ENCODE measurements at places on chromosomes 11 and 22.

DNA sequence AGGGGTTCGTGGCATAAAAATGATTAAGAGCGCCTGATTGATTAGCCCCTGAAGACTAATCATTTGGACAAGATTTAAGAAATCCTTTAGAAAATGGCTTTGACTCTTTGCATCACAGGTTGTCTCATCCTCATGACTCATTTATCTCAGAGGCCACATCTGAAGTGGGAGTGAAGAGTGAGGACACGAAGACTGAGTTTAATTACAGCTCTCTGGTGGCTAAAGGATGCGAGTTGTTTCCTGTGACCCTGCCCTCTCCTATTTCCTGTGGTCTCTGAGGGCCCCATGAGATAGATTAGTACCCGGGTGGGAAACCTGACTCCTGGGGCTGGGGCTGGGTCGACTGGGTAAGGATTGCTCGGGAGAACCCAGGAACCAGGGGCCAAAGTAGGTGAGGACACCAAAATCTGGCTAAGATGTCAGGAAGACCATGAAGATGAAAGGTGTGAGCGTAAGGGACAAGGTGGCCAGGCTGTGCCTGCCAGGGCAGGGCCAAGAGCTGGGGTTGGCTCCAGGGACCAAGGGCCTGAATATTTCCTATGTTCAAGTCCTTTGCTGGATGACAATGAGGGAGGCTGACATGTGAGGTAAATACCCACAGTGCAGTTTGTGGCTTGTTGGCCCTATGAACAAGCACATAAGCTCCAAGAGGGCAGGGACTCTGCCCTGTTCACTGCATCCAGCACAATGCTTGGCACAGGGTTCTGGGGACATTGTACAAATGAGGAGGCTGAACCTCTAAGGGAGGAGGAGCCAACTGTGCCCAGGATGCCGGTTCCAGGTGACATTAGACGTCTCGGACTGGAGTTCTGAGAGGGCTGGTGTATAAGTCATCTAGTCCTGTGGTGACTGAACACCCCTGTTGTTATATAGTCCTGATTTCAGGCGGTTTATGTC, 3.6 kb downstream of the OTOG start:
- no peak for DNase-seq

GRCh38 chr11:94183886-94184264, 55.2 kb downstream of the PANX1 start:
- DNase-seq = peak; percentile 30

DNA sequence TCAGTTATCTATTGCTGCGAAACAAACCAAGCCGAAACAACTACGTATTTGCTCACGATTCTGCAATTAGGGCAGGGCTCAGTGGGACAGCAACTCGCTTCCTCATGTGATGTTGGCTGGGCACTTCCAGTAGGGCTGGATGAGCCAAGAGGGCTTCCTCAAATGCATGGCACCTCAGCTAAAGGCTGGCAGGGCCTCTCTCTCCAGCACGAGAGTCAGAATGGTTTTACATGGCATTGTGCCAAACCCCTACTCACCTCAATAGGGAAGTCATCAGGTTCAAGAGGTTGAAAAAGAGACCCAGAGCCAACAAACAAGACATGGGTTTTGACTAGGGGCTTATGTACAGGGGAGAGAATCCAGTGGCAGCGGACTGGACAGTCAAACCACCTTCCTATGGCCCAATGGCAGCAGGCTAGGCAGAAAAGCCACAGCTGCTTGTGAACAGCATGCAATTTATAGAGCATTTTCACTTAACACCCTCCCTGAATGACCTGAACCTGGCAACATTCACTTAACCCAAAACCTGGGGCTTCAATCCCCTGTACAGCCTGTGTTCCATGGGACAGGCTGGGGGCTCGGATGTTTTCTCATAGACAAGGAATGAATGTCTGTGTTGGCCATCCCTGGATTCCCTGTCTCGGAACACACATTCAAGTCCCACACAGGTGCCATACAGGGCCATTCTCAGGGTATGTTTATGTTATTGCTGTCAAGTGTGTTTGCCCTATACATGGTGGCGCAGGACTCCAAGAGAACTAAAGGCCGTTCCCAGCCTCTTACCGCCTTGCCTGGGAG, 154.2 kb upstream of the NAV2 start:
- DNase-seq = no peak

DNA sequence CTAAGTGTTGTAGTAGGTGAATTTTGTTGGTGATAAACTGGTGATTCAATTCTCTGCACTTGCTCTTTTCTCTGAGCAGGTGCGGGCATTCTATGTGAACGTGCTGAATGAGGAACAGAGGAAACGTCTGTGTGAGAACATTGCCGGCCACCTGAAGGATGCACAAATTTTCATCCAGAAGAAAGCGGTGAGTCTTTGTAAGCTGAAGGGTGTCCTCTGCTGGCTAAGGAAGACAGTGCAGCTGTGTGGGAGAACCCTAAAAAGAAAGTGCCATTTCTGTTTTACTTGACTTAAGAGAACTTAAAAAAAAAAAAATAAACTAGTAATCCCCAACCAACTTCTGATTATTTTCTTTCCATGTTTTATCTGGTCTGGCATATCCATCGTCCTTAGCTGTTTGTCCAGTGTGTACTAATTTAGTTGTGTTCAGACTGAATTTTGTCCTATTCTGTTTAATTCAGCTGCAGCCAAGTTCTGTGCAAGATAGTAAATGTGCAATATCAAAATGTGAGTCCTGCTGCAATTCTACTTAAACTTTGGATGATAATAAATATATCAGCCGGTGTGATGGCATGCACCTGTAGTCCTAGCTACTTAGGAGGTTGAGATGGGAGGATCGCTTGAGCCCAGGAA, 29.6 kb downstream of the CAT start:
- DNase-seq = no peak

- no peak for DNase-seq
These were observed 35.4 kb downstream of the KCNQ1OT1 start for GRCh38 chr11:2664376-2664775.

GRCh38 chr22:26131589-26132154, 37.6 kb upstream of the SEZ6L start:
- no peak for DNase-seq

- no peak for DNase-seq
These were observed 14.1 kb downstream of the WT1 start for GRCh38 chr11:32420937-32421901.

- peak; percentile 89 for DNase-seq
These were observed 10.7 kb upstream of the ACCSL start for GRCh38 chr11:44036811-44037657.

DNA sequence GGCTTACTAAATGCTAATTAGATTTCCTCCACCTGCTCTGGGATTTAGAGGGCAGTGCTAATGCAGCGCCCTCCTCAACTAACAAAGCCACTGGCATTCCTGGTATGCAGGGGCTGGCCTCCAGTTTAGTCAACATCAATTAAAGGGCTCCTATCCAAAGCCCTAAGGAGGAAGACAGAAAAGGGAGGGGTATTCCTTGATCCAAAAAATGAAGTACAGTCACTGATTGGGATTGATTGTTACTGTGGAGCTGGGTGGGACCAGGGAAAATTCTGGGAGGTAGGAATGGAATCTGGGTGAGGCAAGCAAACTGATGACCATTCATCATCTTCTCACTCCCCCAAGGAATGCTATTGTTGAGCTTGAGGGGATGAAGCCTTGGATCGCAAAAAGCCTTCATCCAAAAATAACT, 52.2 kb downstream of the GAB2 start:
- DNase-seq = peak; percentile 49

GRCh38 chr11:2426826-2427521, 17.3 kb downstream of the TRPM5 start:
- DNase-seq = no peak

DNA sequence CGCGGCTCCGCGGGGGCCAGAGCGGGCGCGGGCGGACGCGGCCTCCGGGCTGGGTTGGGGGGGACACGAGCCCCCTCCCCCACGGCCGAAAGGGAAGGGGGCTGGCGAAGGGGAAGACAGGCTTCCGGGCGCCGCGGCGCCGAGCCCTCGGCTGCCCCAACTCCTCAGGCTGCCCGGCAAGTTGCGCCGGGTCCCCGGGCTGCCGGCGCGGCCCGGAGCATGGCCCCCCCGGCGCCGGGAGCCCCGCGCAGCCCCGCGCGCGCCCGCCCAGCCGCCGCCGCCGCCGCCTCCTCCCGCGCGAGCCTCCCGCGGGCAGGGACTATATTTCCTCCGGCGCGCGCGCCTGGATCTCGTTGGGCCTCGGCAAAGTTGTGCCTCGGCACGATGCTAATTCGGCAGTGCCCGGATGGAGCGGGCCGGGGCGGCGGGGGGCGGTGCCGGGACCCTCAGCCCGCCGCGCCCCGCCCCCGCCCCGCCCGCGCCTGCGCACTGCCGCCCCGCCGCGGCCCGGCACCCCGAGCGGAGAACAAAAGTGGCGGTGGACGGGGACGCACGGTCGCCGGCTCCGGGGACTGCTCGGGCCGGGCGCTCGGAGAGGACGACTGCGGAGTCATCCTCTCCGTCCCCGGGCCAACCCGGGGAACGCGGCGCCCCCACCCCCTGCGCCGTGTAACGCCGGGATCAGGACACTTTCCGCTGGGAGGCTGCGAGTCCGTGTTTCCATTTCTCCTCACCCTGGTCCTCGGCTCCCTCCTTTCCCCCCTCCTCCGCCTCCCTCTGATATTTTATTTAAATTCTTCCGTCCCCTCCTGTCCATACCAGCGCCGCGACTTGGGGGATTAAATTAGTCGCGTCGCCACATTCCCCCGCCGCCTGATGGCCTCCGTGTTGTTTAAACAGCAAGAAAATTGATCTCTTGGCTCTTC, at the start of gene PHF21B:
TSS of gene PHF21B (minus strand) at position 400 of the 926 bp plus-strand sequence. CDS start 456 bp downstream, outside the sequence.
- peak; percentile 48 for DNase-seq

GRCh38 chr22:47448231-47449223, 686.1 kb downstream of the TBC1D22A start:
- no peak for DNase-seq

DNA sequence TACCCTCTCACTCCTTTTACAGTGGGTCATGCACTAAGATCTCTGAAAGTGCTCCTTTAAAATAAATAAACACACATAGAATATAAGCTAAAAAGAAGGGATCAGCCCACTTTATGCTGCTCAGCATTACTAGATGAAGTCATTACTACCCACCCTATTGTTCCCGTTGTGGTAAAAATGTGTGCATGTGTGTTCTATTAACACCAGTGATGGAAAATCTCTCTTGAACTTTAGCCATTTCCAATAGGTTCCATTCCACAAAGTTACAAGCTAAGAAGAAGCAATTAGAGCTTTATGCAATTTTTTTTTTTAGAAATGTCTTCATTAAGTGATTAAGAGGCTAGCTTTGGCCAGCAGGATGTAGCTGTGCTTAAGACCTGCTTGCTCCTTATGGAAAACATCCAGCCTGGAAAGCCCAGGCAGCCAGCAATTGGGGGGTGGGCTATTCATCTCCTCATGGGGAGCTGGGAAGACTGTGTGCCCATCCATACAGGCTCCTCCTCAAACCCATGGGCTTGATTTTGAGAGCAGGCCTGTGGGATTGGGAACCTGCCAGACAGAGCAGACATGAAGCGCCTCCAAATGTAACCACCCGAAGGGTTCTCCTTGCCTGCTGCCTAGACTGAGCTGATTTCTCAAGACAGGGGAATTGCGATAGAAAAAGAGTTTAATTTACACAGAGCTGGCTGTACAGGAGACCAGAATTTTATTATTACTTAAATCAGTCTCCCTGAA, 92.9 kb upstream of the PARVA start:
- DNase-seq = peak; percentile 39

DNA sequence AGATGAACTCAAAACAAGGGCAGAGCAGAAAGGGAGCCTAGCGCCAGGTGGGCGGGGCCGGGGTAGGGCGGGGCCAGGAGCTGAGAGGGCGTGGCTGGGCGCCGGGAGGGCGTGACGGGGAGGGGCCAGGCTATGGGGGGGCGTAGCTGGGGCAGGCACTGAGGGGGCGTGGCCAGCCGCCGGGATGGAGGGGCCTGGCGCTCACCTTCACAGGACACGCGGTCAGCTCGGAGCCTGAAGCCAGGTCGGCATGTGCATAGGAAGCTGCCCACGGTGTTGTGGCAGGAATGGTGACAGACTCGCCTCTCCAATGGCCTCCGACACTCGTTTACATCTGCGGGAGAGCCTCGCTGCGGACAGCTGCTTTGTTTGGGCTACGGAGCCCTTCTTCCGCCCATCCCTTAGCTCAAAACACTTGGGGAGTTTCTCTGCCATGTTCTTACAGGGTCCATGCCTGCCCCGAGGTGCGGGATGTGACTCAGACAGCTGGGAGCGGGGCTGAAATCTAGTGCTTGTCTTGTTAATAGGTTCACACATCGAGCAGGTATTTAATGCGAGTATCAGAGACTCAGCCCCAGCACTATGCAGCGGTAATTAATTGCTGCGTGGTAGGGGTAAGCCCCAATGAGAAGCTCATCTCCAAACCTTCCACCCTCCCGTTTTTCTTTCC, 13.4 kb downstream of the VWCE start:
- peak; percentile 55 for DNase-seq

DNA sequence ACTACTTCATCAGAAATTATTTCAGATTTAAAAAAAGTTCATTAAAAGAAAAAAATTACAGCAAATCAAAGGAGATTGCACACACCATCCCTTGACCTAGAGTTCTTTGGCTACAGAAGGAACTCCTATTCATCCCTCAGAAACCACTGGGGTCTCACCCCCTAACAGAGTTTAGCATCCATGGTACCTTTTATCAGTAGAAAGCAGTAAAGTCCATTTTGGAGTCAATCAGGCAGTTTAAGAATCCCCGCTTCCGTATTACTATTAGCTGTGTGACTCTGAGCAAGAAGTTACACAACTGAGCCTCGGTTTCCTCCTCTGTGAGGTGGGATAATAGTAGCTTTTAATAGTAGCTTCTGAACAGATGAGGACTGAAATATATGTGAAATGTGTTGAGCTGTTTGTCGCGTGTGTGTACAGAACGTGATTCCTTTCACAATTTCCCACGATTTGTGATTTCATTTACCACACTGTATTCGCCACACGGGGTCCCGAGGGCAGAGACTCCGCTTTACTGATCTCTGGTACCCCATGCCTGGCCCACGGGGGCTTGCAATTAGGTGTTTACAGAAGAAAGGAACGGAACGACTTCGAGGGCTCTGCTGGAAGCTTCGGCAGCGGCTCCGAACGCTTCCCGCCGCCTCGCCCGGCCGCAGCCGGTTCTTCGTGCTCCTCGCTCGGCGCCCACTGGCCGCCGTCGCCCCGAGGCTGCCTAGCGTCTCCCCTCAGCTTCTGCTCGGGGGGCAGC, 72.5 kb upstream of the ZBED5 start:
- DNase-seq = no peak

DNA sequence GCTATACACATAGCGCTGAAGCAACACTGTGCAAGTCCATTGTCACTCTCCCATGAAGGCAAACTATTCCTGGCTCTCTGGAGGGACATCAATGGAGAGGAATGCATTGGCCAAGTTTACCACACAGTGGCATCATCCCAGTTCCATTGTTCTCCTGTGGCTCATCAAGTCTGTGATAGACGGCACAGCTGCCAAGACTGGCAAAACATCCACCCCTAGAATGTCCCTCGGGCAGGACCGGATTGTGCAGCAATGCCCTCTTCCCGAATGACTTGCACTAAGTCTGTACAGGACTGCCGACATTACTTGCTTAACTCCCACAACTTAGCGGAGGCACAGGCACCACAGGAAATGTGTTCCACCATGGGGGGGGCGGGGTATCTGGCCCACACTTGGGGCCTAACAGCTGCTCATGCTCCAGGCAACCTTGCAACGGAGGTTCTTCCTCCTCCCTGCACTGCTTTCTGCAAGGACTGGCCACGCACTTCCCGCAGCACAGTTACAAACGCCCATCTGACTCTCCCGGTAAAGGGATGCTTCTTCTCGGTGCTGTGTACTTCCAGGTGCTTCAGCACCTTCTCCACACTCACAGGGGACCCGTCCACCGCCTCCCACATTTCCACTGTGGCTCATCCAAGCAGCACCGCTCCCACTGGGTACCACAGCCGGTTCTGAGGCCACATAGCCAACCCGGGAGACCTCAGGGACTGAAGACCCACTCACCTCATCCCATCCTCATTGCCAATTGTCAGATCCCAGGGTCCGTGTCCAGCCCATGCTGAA, 1309.6 kb upstream of the RAG2 start:
- no peak for DNase-seq

- no peak for DNase-seq
These were observed 319.7 kb downstream of the CTTN start for GRCh38 chr11:70717936-70718595.
